ENCODE measurements at places on chromosomes 3 and 15.

DNA sequence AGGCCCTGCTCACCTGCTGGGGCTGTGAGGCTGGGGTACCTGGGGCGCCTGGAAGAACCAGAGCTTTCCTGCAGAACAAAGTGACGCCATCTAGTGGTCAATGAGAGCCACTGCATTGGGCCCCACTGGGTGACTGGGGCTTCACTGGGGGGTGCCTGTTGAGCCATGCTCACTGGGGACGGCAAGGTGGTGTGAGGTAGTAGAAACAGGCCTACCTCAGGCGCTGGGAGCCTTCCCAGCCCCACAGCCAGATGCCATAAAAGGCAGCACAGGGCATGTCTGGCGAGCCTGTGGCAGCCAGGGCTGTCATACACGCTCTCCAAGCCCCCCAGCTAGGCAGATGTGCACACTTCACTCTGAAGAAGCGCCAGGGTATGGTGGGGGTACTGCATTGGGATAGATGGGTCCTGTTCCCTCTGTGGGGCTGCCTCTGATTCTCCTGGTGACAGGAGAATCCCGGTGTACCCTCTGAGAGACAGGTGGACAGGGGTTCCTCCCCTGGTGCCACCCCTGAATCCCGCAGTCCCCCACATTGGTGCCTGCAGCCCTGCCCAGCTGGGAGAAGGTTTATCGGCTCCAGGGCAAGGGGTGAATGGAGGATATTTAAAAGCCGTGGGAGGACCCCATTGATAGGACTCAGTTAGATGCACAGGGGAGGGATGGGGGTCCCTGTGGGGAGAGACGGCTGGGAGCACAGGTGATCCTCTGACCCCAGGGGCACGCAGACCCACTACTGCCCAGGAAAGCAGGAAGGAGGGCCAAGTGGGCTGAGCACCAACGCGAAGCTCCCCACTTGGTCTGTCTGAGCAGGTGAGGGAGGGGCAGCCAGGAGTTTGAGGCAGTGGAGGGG lies 178.8 kb downstream of the NSMCE3 start:
- no peak for DNase-seq

GRCh38 chr3:24952388-24952787 lies 457.7 kb upstream of the THRB start:
- DNase-seq: no peak

DNA sequence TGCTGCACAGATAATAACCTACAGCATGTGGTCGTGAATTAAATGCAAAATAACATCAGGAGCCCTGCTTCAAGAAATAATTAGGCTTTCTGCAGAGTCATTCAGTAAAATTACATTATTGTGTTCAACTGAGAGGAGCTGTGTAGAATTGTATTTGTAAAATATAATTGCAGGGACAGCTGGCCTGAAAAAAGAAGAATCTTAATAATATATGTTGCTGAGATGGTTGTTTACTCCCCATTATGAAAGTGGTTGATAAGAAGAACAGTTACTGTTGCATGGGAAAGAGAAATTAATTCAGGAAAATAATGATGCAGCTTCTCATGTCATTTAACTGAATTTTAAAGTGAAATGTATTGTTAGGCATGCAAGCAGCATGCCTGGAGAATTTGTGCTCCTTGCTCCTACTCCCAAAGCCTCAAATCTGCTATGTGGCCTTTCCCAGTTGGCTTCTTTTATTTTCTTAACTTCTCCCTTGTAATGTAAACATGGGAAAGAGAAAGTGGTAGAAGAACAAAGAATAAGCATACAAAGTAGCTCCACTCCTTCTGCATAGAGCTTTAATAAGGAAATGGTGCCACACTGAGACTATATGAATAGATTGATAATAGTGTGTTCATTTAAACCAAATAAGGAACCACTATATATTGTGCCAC lies 100.1 kb downstream of the VGLL3 start:
- DNase-seq: no peak

GRCh38 chr15:66879531-66880368 lies 177.7 kb downstream of the SMAD6 start:
- no peak for DNase-seq

- no peak for DNase-seq
Observed at GRCh38 chr3:29312960-29313452, 32.1 kb downstream of the RBMS3 start.

DNA sequence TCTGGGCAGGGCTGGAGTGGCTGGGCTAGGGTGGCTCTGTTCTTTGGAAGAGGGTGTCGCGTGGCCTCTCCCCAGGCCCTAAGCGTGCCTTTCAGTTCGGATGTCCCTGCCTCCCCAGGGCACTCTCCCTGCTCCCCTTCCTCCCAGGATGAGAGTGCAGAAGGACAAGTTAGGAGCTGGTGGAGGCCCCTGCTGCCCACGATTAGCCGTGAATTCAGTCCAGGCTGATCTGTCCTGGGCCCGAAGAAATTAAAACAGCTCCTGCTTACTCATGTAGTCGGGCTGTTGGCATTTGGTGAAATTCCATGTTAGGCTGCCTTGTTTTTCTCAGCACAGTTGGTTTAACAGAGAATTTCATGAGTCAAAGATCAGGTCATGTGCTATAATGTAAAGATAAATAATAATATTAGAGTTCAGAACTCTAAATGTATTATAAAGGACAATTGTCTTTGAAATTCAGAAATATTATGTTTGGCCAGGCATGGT lies 24.5 kb downstream of the NIPA1 start:
- DNase-seq: no peak

DNA sequence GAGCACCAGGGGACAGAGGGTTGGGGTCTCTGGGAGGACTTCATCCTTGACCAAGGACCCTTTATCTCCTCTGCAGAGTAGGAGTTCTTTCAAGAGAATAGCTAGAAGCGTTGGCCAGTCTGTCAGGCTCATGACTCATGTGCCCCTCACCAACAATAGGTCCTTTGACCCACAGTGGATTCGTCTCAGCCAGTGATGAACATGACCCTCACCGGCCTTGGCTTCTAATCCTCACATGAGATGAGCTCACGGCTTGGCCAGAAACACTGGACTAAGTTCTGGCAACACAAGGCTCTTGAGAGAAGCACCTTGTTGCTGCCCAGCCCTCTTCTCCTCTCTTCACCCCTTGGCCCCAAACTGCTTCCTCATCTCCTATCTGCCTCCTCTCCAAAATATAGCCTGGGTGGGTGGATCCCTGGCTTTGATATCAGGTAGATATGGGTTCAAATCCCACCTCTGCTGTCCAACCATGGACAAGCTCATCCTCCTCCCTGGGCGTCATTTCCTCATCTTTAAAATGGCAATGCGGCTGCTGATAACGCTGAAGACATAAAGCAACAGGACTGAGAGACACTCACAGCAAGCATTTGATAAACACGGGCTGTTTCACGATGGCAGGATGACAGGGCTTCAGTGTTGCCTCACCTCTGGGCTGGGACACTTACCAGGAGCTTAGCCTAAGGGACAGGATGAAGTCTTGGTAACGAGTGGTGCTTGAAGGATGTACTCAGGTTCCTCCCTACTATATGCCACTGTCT lies 446.7 kb upstream of the PROK2 start:
- DNase-seq: no peak

- DNase-seq: no peak
Observed at GRCh38 chr3:55746808-55747413, 259.8 kb upstream of the WNT5A start.

DNA sequence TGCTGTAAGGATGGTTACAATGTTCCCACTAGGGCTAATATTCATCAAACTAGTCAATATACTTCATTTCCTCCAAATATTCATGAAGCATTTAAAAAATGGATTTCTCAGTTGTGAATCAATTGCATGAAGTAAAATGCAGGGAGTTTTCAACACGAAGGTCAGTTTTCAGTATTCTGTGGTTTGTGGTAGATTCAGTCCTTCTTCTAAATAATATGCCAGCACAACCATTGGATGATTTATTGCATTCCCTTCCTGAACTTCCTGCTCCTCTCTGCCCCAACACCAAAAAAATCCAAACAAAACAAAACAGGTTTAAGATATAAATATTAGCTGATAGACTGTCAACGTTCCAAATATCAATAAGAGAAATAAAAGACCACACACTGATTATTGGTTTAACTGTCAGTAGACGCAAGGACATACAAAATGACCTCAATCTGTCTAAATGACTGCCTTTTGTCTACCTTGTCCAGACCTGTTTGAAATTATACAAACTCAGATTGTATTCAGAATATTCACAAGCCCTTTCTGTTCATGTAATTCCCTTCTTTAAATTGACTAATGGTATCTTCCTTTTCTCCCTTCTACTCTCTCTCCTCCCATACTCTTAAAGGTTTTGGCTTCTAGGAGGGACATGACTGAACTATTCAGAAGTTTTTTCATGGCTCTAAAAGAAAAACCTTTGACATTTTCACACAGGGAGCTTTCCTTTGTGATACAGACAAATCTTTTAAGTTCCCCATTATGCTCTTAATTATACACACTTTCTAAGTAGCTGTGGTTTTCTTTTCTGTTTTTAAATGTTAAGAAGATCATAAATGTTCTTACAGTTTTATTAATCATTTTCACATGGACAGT lies 92.6 kb upstream of the STT3B start:
- no peak for DNase-seq

DNA sequence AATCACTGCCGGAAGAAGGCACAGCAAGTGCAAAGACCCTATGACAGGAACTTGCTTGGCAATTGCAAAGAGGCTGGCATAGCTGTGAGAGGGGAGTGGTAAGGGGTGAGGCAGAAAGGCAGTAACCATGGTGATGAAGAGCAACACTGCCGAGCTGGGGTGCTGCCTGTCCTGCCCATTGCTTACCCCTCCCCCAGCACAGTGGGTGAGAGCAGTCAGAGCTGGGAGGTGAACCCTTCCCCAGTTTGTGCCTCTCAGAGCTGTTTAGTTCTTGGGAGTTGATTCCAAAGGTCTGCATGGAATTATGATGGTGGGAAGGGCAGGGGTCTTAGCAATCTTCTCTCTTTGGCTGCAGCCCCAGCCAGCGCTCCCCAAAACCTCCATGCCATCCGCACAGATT lies 8.8 kb downstream of the TYRO3 start:
- DNase-seq: no peak

GRCh38 chr3:167318996-167319615 lies 61.0 kb downstream of the ZBBX start:
- DNase-seq: no peak

GRCh38 chr3:29339016-29339833 lies 58.4 kb downstream of the RBMS3 start:
- DNase-seq: no peak

DNA sequence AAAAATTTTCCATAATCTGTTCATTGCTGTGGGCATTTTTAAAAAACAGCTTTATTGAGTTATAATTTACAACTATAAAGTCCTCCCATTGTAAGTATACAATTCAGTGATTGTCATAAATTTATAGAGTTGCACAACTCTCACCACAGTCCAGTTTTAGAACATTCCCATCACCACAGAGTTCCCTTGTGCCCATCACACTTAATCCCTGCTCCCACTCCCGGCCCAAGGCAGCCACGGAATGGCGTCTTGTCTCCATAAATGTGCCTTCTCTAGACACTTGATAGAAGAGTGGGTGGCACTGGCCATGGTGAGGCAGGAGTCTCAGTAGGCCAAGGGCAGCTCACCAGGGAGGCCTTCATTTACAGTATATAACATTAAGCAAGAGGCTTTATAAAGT lies 6.3 kb downstream of the TSEN2 start:
- no peak for DNase-seq

GRCh38 chr3:52366527-52366926 lies 50.4 kb downstream of the DNAH1 start:
- DNase-seq: no peak

GRCh38 chr15:38992930-38993329 lies 428.3 kb upstream of the RASGRP1 start:
- no peak for DNase-seq

DNA sequence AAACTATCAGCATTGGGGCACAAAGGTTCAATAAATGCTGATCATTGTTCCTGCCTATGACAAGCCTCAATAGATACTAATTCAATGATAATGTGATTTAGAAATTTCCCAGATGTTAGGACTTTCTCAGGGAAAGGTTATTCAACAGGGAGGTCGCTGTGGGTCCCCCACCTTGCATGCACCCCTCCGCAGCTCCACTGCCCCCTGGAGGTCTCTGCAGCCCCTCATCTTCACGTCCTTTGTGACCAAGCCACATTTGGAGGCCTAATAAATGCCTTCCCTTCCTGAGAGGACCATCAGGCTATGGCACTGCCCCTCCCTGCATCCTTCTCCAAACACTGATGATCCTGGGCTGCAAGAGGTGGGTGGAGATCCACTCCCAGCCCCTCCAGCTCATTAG lies 50.2 kb downstream of the NOX5 start:
- no peak for DNase-seq

DNA sequence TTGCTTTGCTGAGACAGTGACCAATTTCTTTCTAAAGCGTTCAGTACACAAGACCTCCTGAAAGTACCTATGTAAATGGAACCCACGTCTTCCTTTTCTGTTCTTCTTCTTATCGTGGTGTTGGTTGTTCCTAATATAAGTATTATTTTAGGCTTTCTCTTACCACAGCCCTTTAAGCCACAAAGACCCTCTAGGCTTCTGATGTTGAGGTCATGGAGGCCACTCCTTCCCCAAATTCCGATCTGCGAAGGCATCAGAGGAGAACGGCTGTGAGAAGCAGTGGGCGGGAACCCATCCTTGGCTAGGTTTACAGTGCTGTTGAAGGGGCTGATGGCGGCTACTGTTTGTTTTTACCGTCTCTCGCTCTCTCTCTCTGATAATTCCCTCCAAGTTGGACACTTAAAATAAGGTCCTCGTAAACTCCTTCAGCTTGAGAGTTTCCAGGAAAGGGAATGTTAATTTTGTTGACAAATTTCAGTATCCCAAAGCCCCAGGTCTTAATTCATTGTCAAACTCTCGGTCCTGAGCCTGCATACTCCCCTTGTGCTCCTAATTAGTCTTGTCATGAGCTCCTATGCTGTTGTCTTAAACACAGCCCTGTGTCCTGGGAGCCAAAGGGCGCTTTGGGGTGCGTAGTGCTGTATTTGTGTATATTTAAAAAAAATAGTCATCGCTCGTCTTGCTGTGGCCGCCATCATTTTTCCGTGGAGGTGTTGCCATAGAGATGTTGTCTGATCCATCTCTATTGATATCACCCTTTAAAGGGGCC lies 178.8 kb downstream of the OPA1 start:
- DNase-seq: no peak

DNA sequence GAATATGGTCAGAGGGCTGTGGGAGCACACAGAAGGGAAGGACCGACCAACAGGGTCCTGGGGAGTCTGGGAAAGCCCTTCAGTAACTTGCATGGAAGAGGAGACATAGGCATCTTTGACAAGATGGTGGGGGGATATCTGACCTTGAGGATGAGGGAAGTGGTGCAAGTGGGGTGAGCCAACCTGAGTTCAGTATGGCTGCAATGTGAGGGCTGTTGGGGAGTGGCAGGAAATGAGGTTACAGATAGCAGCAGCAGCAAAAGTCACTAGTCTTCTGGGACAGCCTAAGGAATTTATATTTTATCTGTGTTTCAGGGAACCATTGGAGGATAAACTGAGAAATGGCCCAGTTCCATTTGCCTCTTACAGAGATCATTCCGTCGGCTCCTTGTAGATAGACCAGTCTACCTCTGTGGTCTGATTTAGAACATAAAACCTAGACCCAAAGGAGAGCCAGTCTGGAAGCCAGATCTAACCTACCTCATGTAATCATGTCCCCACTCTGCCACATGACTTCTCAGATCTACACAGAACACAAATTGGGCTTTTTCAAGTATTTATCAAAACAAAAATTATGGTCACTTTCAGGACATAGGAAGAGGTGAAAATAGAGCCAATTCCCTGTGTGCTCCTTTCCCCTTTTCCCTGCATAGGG lies 75.6 kb downstream of the ST6GAL1 start:
- DNase-seq: no peak

GRCh38 chr3:15347737-15348110 lies 15.3 kb upstream of the SH3BP5 start:
- no peak for DNase-seq
